ENCODE measurements at places on chromosomes 6 and 20.

- DNase-seq, result no peak
Measured at GRCh38 chr20:10603971-10604864, 69.6 kb downstream of the JAG1 start.

DNA sequence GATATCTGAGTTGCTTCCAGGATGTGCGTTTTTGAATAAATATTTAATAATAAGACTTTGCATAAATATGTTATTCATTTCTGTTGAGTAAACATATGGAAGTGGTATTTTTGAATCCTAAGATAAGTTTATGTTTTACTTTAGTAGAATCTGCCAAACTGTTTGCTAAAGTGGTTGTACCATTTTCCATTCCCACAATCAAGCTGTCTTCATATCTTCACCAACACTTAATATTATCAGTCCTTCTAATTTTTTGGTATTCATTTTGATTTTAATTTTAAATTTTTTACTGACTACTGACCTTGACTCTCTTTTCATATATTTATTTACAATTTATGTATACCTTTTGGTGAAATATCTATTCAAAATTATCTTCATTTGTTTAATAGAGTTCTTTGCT, 293.9 kb upstream of the PTCHD4 start:
- DNase-seq, result no peak

GRCh38 chr6:113365191-113365590, 492.0 kb upstream of the MARCKS start:
- no peak for DNase-seq

- no peak for DNase-seq
Measured at GRCh38 chr6:70253923-70254322, 49.0 kb downstream of the COL9A1 start.

DNA sequence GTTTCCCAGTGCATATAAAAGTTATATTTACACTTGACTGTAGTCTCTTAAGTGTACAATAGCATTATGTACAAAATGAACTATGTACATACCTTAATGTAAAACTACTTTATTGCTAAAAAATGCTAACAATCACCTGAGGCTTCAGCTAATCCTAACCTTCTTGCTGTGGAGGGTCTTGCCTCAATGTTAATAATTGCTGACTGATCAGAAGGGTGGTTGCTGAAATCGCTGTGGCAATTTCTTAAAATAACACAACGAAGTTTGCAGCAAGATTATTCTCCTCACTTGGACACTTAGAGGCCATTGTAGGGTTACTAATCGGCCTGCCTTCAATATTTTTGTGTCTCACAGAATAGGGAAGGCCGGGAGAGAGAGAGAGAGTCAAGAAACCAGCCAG, 24.7 kb upstream of the MICB start:
- no peak for DNase-seq

GRCh38 chr20:49521356-49521755, 38.9 kb upstream of the KCNB1 start:
- no peak for DNase-seq

- DNase-seq, result no peak
Measured at GRCh38 chr6:156062091-156062563, 606.5 kb upstream of the NOX3 start.

DNA sequence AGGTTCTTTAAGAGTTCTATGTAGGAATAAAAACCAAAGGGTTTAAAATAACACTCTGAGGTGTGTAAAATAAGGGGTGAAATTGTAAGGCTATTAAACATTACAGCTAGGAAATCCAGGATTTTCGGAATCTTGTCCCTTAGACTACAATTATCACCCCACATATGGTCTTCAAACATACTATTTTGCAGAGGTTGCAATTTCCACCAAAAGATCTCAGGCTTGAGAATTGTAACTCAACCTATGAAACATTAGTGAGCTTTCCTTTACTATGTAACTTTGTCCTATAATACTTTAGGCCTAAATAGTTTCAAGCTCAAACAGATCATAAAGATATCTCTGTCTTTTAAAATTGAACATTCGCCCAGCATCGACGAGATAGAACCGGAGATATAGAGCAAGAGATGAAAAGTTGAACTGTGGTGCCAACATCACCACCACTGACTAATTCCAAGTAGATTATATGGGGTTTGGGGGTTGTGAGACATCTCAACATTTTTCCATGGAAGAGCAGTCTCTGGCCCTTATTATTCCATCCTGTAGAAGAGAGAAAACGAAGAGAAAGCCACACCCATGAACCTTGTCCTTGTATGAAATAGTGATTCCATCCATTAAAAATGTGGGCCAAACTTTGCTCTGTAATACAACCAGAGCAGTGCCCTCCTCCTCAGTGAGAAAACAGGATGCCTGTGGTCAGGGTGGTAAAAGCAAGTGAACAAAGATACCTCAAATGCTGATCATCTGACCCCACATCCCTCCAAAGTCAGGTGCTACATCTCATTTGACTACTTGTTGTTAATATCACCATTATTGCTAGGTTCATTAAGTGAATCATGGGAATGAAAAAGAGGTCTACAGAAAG, 284.5 kb upstream of the GJE1 start:
- no peak for DNase-seq

DNA sequence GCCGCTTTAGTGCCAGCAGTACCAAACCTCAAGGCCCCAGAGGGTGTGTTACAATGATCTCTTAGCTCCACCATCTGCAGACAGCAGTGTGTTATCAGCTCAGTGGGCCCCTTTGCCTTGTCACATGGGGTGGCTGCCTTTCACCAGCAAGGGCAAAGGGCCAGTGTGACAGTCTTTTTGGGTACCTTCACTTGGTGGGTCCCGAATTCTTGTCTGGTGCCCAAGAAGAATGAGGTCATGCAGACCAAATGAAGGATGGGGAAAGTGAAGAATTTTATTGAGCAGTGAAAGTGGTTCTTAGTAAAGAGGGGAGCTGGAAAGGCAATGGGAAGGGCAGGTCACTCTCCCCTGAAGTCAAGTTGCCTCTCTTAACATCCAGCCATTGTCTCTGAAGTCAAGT, 2.9 kb upstream of the SMIM28 start:
- DNase-seq, result no peak

GRCh38 chr20:38859070-38859690, 53.7 kb downstream of the PPP1R16B start:
- no peak for DNase-seq

DNA sequence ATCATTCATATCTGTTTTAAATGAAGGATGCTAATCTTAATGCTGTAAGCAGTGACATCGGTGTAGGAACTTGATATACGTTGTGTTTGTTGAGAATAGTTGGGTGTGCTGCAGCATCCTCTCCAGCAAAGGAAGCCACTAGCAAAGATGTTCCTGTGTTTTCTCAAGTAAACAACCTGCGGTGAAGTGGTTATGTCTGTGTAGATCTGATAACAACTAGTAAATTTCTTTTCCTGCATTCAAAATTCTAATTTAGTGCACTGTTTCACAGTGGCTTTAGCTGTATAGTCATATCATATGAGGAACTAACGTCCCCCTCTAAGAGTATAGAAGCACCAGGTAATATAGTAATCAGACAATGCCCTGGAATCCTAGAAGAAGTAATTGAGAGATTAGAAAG, 38.7 kb downstream of the NCOA7 start:
- DNase-seq, result no peak

DNA sequence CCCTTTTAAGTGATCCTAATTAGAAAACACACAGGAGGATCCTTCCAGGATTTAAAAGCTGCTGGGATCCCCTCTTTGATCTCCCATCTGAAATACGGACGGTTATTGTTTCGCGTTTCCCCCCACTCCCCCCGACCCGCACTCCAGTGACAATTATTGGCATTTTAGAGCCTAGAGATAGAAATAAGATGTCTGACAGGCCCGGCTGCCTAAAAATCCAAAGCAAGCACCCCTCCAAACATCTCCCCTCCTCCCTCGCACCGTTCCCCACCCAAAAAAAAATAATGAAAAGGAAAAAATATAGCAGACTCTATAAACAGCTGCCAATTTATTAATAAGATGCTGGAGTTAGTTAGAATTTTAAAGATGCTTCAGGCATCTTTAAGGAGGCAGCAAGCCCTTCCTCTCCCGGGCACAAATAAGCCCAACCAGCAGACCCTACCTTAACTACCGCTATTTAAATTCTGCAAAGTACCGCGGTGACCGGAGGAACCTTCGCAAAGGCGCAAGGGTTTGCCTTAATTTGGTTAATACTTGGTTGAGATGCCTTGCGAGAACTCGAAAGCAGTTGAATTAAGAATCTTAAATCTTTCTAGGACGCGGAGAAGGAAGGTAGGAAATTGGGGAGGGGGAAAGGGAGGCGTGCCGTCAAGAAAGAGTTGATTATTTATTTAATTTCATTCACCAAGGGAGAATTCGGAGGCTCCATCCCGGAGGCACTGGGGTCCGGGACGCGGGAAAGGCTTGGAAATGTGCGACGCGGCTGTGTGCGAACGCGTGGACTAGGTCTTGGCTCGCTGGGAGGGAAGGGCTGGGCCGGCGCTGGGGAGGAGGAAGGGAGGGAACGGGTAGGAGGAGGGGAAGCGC, 1.5 kb upstream of the ISM1 start:
- peak; percentile 63 for DNase-seq

DNA sequence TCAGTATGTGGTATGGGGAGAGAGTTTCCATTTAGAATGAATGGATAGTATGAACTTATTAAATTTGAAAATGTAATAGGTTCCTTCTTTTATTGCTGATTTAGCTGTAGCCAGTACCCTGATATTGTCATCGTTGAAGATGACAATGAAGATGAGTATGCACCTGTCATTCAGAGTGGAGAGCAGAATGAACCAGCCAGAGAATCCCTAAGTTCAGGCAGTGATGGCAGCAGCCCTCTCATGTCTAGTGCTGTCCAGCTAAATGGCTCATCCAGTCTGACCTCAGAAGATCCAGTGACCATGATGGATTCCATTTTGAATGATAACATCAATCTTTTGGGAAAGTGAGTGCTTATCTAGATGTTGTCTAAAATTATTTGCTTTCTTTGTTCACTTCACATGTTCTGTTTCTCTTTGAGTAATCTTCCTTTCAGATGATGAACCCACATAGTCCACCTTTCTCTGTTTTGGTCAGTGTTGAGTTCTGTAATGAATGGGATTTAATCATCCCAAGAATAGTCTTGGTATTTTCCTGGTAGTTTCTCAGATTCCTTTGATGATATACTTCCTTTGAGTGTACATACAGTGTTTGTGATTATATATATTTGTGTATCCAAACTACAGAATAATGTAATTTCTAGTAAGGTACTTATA, 23.3 kb downstream of the HSF2 start:
- no peak for DNase-seq

DNA sequence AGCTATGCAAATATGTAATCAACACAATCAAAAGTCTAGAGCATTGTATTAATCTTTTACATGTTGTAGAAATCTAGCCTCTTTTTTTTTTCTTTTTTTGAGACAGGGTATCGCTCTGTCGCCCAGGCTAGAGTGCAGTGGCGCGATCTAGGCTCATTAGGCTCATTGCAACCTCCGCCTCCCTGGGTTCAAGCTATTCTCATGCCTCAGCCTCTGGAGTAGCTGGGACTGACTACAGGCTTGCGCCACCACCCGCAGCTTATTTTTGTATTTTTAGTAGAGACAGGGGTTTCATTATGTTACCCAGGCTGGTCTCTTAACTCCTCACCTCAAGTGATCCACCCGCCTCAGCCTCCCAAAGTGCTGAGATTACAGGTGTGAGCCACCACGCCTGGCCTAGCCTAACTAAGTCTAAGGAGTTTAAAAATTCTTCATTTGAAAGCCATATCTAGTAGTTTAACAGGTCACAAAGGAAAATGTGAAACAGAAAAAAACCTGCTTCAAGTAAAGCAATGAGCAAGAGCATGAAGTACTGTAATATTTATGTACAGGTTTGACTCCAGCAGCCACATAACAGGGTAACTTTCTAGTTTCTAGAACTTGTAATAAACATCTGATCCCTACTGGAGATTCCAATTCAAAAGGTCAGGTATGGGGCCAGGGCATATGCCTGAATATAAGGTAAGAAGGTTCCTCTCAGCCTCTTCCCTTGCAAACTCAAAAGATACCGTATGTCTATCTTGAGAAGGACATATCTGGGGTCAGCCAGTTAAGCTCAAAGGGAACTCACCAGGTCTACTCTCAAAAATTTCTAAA, 4.4 kb downstream of the CPNE1 start:
- DNase-seq, result no peak

DNA sequence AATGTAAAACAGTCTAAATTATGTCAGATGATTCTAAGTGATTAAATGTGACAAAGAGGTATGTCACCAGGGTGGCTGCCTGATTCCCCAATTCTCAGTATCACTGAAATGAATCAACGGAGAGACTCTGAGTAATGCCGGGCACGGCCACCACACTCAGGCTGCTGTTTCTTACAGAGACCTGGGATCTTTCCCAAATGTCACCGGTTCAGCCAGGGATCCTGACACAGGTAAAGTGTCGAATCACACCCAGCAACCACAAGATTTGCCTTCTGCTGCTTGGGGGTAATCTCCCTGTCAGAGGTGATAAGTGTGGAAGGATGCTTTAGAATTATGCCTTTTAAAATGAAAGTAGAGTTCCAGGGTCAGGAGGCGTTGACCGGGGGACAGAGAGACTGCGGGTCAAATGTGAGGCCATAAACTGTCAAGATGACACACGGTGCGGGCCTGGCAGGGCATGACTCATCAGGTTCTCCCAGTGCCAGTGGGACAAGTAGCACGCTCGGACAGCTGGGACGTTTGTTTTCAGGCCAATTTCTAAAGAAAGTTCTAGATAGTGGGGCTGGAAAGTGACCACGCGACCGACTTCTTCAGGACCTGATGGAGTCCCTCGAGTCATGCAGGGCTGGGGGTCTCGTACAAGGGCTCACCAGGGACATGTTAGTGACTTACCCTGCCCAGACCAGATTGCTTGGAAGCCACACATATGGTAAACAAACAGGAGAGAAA, 48.9 kb downstream of the PRDM1 start:
- no peak for DNase-seq

DNA sequence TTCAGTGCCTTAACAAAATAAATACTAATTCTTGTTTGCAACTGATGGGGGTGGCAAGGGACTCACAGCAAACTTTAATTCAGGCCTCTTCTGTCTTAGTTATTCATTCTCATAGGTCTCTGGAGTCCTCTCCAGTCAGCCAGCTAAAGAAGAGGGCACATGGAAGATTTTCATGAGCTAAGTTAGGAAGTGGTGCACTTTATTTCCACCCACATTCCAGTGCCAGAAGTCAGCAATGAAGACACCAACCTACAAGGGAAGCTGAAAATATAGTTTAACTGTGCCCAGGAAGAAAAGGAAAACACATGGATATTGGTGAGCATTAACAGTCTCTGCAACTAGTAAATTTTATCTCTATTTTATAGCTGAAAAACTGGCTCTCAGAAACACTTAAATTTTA, 16.7 kb upstream of the IRAK1BP1 start:
- no peak for DNase-seq

DNA sequence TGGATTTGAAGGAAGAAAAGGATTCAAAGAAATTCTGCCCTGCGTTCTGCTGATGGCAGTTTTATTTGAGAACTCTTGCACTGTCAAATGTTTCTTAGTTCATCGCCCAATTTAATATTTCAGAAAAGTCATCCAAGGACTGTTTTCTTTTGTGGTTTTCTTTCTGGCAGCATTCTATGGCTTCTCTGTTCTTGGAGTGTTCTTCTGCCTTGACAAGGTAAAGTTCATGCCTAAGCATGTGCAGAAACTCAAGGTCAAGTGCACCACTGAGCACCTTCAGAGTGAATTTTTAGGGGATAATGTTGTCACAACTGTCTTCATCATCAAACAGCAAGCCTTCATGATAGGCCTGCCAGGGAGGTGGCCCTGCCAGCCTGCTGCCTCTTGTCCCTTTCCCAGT, 225.6 kb downstream of the PLCB1 start:
- no peak for DNase-seq

GRCh38 chr6:164344801-164345291, 930.3 kb downstream of the QKI start:
- no peak for DNase-seq

GRCh38 chr20:47330933-47331708, 25.4 kb downstream of the ZMYND8 start:
- peak; percentile 17 for DNase-seq
